Activated naive CD4-positive, alpha-beta T cell (primary cell): ENCODE measurements at places on chromosomes 4 and X.

GRCh38 chr4:47641755-47642154 is 156.7 kb downstream of the ATP10D start:
- no peak for DNase-seq

DNA sequence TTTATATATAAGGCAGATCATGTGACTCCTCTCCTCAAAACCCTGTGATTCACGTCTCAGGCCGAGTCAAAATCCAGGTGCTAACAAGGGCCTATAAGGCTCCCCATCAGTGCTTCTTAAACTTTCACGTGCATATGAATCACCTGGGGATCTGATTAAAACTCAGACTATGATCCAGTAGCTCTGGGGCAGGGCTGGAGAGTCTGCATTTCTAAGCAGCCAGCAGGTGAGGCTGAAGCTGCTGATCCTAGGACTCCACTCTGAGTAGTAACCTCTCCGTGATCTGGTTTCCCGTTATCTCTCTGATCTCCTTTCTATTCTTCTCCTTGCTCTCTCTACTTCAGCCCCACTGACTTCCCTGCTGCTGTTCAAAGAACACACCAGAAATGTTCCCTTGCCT is 252.4 kb upstream of the RPS6KA3 start:
- no peak for DNase-seq

- no peak for DNase-seq
Observed at GRCh38 chr4:147772459-147772969, 40.6 kb downstream of the ARHGAP10 start.

DNA sequence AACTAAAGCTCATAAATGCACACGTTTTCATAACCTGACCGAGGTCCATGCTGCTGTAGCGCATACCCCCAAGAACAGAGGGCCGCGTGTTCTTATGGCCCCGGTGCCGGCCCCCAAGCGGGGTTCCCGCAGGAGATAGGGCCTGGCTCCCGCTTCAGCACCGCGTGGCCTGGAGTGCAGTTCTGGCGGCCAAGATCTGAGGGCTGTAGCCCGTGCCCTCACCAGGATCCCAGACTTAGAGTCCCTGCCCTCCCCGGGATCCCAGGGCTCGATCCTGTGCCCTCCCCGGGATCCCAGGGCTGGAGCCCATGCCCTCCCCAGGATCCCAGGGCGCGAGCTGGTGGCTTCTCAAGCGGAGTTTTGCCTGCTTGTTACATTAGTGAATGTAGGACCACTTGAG is 1.0 kb upstream of the GRPEL1 start:
- DNase-seq: no peak

DNA sequence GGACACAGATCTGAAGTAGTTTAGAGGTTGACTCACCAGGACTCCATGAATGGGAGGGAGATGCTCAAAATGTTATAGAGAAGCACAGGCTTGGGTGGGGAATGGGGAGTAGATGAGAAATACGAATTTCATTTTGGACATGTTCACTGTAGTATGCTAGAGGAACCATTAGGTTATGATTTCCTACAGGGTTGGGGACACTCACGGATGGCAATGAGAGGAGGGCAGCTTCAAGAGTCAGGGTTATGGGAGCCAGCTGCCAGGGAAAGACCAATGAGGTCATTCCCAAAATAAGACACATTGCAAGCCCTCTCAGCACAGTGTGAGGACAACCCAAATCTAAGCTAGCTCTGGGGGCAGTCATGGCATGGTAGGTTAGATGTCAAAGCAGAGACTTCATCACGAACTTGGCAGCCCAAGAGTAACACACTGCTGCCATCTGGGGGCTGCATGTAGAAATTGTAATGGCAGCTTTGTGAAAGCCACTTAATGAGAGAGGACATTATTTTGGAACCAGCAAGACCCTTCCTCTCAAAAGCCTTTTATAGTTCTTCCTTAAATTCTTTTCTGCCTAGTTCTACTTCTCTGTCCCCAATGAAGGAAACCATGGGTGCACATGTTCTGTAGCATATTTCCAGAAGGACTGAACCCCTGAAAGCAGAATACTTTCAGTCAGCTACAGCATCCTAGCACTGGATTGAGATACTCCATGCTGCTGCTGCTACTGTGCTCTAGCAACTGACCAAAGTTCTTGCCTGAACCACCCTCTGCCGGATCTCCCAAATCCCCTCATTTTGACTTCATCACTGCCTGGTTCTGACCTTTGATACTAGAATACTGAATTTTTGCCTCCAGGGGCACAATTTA is 16.2 kb upstream of the ZCCHC12 start:
- DNase-seq: no peak
